ENCODE measurements at places on chromosomes 4 and X.

DNA sequence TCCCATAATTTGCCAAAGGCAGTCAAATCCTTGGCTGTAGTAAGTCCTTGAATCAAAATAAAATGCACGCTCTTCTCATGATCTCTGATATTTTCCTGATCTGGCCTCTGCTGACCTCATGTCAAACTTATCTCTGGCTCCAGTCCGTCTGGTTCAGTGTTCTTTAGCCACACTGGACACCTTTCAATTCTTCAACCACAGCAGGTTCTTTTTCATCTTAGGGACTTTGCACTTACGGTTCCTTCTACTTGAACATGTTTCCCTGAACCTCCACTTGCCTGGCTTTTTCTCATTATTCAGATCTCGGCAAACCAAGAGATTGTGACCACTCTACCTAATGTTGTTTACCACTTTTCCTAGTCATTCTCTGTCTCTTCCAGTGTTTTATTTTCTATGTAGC is 10.3 kb downstream of the ENPEP start:
- H3K36me3 ChIP-seq: no peaks in the 10 kb centered on the region
- H3K4me1 ChIP-seq: no peaks in the 10 kb centered on the region
- no peaks in the 10 kb centered on the region for H3K27me3 ChIP-seq
- no peak for DNase-seq

DNA sequence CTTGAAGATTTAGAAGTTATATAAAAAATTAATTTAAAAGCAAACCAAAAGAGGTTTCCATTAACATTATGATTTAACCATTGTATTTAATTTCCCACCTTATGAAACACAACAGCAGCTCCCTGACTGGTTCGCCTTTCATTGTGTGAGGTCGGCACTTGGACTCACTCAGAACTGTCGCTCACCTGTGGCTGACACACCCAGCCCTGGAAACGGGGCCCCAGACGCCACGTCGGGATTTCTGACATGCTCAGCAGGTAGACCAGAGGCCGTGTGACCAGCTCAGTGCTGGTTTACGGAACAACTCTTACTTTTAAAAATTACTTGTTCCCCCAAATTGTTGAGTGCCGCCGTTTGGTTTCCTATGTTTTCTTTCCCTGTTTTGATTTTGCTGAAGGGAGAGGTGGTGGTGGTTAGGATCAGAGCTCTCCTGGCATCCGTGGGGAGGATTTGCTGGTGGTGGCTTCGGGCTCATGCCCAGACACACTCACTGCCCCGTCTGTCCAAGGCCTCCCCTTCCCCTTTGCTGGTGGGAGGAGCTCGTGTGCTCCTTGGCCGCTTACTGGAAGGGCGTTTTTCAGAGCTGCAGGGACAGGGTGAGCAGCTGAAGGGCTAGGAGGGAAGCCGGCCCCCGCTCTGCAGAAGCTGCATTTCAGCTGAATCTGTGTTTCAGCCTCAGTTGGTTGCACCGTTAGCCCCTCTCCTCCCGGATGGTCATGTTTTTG is 59.2 kb downstream of the CPLX1 start:
- no peak overlapping the region for H3K27ac ChIP-seq
- H3K4me1 ChIP-seq: no peaks in the 10 kb centered on the region
- no peaks in the 10 kb centered on the region for H3K27me3 ChIP-seq
- no peak overlapping the region for H3K4me3 ChIP-seq

DNA sequence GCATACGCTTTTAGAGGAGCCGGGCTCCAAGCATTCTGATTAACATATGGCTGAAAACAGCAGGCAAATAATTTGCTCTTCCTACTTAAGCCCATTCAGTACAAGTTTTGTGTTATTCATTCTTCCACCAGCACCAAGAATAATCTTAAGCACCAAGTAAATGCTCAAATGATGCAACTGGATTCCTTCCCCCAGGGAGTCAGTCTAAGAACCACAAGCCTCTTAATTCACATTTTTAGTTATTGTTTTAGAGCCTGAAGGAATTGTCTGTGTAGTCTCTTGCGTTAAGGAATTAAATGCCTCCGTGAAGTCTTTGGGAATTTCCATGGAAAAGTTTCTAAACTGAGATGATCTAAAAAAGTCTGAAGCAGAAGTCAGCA is 61.5 kb upstream of the MAGEB2 start:
- peaks cover 6% of the 10 kb centered on the region for H3K4me1 ChIP-seq
- H3K4me3 ChIP-seq: no peak overlapping the region
- H3K27ac ChIP-seq: no peak overlapping the region
- H3K27me3 ChIP-seq: no peaks in the 10 kb centered on the region

DNA sequence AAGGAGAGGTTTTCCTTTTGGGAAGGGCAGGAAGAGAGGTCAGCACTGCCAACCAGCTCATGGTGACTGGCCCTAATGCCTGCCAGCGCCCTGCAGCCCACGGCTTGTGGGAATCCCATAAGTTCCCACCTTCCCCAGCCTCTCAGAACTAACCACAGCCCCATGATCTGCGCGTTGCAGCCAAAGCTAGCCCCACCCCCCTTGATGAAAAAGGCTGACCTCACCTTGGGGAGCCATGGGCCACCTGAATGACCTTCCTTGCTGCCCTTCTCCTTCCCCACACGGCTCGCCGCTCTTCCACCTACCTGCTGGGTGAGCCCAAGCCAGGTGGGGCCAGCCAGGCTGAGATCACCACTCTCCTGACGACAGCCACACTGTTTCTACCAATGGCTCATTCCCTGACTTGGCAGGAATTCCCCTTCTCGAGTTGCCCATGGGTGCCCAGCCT is 3.9 kb upstream of the ELF4 start:
- H3K27me3 ChIP-seq: peaks cover 18% of the 10 kb centered on the region
- no peak overlapping the region for H3K27ac ChIP-seq
- no peaks in the 10 kb centered on the region for H3K4me1 ChIP-seq
- no peak for DNase-seq
- H3K4me3 ChIP-seq: no peak overlapping the region

- no peak overlapping the region for H3K27ac ChIP-seq
- no peaks in the 10 kb centered on the region for H3K36me3 ChIP-seq
- H3K4me3 ChIP-seq: no peak overlapping the region
- H3K4me1 ChIP-seq: no peaks in the 10 kb centered on the region
- no peaks in the 10 kb centered on the region for H3K27me3 ChIP-seq
These were observed 1794.0 kb downstream of the STIM2 start for GRCh38 chr4:28654618-28655017.

DNA sequence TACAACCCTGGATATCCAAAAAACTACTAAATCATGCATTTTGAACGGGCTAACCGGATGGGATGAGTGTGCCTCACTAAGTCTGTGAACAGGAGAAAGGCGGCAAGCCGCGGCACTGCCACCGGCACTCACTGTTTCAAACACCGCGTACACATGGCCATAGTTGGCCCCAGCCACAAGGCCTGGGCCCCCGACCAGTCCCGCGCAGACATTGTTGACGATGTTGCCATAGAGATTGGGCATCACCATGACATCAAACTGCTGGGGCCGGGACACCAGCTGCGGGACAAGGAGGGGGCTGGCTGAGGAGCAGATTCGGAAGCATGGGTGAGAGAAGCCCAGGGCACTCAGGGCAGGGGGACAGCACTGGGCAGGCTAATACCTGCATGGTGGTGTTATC is 5.8 kb downstream of the SRPK3 start:
- no peak for DNase-seq
- H3K27ac ChIP-seq: no peak overlapping the region
- H3K4me3 ChIP-seq: no peak overlapping the region
- H3K4me1 ChIP-seq: no peaks in the 10 kb centered on the region
- H3K36me3 ChIP-seq: peaks cover 17% of the 10 kb centered on the region
- no peaks in the 10 kb centered on the region for H3K27me3 ChIP-seq

GRCh38 chrX:153766871-153767673 is 3.0 kb downstream of the PLXNB3 start:
- peak; percentile 39 for DNase-seq
- H3K4me1 ChIP-seq: no peaks in the 10 kb centered on the region
- H3K27me3 ChIP-seq: no peaks in the 10 kb centered on the region
- no peak overlapping the region for H3K27ac ChIP-seq
- H3K4me3 ChIP-seq: no peak overlapping the region

- DNase-seq: no peak
- H3K4me3 ChIP-seq: no peak overlapping the region
- no peaks in the 10 kb centered on the region for H3K27me3 ChIP-seq
- peaks cover 2% of the 10 kb centered on the region for H3K36me3 ChIP-seq
- no peaks in the 10 kb centered on the region for H3K4me1 ChIP-seq
These were observed 283.5 kb upstream of the FTHL17 start for GRCh38 chrX:31355206-31355955.

DNA sequence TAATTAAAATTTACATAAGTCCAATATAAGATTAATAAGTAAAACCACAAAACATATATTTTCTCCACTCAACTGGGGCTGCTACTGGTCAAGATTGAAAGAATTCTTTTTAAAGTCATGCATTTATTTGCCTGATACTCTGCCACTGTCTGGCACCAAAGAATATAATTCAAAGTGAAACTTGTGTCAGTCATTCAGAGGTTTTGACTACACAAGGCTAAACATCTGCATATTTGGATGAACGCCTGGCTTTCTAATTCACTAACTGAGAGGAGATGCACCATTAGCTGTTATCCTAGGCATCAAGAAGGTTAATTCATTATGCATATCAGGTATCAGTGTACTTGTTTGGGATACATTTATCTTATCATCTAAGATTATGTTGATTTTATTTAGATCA is 598.5 kb downstream of the CENPC start:
- H3K4me3 ChIP-seq: no peak overlapping the region
- no peak for DNase-seq
- H3K4me1 ChIP-seq: peaks cover 2% of the 10 kb centered on the region
- H3K36me3 ChIP-seq: no peaks in the 10 kb centered on the region
- H3K27ac ChIP-seq: no peak overlapping the region
- no peaks in the 10 kb centered on the region for H3K27me3 ChIP-seq

GRCh38 chr4:13118633-13119032 is 365.5 kb downstream of the RAB28 start:
- H3K4me3 ChIP-seq: no peak overlapping the region
- H3K27ac ChIP-seq: no peak overlapping the region
- H3K36me3 ChIP-seq: no peaks in the 10 kb centered on the region
- no peaks in the 10 kb centered on the region for H3K4me1 ChIP-seq

DNA sequence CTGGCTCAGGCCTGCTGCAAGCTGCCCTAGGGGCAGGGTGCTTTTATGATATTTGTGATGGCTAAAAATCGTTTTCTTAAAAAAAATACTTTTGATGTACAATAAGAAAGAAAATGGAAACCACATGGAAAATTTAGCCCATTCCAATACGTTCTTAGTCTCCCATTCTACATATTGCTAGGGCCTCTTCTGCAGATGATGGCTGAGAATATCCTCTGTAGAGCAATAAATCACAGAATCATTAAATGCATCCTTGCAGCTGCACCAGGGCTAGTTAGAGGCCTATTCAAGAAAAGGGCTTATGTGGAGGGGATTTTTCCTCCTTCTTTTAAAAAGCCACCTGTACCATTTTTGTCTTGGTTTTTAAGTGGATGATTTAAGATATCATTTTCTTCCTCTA is 97.6 kb upstream of the C1GALT1C1 start:
- no peaks in the 10 kb centered on the region for H3K4me1 ChIP-seq
- H3K36me3 ChIP-seq: no peaks in the 10 kb centered on the region
- no peak for DNase-seq
- no peak overlapping the region for H3K27ac ChIP-seq

DNA sequence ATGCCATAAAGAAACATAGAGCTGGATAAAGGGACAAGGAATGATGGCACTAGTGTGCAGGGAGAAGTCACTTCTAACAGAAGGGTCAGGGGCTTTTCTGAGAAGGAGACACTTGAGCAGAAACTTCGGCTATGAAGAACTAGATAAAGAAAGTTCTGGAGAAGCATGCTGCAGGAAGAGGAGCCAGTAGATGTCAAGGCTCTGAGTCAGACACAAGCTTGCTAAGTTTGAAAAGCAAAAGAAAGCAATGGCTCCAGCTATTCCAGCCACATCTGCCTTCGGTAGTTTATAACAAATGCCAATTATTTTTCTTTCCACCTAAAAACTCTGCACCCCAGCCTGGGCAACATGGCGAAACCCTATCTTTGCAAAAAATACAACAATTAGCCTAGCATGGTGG is 7.5 kb downstream of the NUDT6 start:
- no peaks in the 10 kb centered on the region for H3K27me3 ChIP-seq
- H3K4me1 ChIP-seq: no peaks in the 10 kb centered on the region
- no peak overlapping the region for H3K27ac ChIP-seq
- peaks cover 7% of the 10 kb centered on the region for H3K36me3 ChIP-seq
- H3K4me3 ChIP-seq: no peak overlapping the region

- DNase-seq: no peak
- no peaks in the 10 kb centered on the region for H3K27me3 ChIP-seq
- H3K4me1 ChIP-seq: peaks cover 2% of the 10 kb centered on the region
- no peak overlapping the region for H3K4me3 ChIP-seq
- H3K27ac ChIP-seq: no peak overlapping the region
- no peaks in the 10 kb centered on the region for H3K36me3 ChIP-seq
These were observed 6.8 kb upstream of the ANOS1 start for GRCh38 chrX:8738588-8739189.

DNA sequence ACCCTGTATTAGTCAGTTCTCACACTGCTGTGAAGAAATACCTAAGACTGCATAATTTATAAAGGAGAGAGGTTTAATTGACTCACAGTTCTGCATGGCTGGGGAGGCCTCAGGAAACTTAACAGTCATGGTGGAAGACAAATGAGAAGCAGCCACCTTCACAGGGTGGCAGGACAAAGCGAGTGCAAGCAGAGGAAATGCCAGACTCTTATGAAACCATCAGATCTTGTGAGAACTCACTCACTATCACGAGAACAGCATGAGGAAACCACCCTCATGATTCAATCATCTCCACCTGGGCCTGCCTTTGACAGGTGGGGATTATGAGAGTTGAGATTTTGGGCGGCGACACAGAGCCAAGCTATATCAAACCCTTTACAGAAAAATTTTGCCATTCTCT is 722.4 kb downstream of the RAB28 start:
- no peak overlapping the region for H3K4me3 ChIP-seq
- no peak overlapping the region for H3K27ac ChIP-seq
- H3K27me3 ChIP-seq: no peaks in the 10 kb centered on the region
- H3K36me3 ChIP-seq: no peaks in the 10 kb centered on the region
- no peaks in the 10 kb centered on the region for H3K4me1 ChIP-seq

DNA sequence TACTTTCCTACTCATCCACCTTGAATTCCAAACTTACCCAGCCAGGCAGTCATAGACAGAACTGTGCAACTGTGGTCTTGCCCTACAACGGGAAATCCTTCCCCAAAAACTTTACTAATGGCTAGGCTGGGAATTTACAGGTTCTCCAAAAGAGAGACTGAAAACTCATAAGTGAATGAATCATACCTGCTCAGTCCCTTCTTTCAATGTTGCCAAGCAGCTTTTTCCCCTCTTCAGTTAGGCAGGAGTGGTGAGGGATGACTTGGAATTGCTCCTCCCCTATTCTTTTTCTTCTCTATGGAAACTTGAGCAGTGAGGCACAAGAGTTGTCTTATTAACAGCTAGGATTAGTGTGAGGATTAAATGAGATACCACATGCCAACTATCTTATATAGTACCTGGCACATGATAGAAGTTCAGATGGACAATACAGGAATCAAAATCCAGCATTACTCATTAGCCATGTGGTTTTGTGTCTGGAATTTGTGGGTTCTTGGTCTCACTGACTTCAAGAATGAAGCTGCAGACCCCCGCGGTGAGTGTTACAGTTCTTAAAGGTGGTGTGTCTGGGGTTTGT is 105.9 kb downstream of the TEX13A start:
- peaks cover 3% of the 10 kb centered on the region for H3K36me3 ChIP-seq
- H3K27ac ChIP-seq: no peak overlapping the region
- no peaks in the 10 kb centered on the region for H3K27me3 ChIP-seq
- DNase-seq: no peak
- H3K4me1 ChIP-seq: peaks cover 3% of the 10 kb centered on the region

Data from H9 (cell line).